ENCODE measurements at places on chromosomes 1 and 21.

- DNase-seq = no peak
Measured at GRCh38 chr21:44352253-44352860, 1.1 kb upstream of the TRPM2 start.

GRCh38 chr1:204169858-204170257 lies 3.7 kb upstream of the REN start:
- no peak for DNase-seq

- DNase-seq = no peak
Measured at GRCh38 chr1:205436776-205437410, 15.0 kb upstream of the LEMD1 start.

DNA sequence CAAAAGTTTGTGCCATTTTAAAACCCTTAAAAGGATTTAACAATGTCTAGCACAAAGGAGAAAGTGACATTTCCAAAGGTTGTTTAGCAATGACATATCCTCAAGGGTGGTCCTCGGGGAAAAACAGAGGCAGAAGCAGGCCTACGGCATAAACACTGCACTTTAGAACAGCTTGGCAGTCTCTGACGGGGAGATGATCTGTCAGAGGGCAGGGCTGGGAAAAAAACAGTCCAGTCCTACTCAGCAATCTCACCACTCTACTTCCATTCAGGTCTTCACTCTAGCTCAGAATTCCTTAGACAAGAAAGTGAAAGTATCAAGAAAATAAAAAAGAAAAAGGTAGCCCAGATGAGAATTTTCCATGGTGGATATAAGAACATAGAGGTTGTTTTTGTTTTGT lies 4.1 kb downstream of the CRYZ start:
- no peak for DNase-seq

GRCh38 chr1:202351725-202352124 lies 3.2 kb downstream of the PPP1R12B start:
- no peak for DNase-seq

DNA sequence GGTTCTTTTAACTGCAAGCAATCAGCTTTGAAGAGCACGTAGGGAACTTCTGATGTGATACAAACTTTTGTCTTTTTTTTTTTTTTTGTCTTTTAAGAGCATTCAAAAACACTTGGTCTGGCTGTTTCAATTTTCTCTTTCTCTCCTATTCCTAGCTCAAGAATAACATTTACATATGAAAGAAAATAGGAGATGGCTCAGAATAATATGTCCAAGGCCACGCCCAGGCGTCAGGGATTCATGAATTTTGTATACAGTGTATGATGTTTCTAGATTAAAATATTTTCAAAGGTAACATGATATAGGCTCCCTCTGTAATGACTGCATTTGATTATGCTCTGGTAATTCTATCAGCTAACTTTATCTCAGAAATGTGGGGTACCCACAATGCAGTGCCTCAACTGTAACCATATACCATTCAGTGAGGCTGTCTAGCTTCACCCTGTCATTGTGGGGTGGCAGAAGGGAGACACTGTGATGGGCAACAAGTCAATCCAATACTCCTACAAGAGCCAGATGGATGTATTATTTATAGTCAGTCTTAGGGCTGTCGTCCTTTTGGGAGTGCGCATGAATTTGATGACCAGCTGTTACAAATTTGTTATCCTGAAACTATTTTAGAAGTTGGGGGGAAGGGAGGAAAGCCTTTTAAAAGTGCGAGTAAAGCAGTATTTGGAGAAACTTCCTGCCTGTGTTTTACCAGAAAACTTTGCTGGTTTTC lies 1.5 kb upstream of the AKNAD1 start:
- no peak for DNase-seq

DNA sequence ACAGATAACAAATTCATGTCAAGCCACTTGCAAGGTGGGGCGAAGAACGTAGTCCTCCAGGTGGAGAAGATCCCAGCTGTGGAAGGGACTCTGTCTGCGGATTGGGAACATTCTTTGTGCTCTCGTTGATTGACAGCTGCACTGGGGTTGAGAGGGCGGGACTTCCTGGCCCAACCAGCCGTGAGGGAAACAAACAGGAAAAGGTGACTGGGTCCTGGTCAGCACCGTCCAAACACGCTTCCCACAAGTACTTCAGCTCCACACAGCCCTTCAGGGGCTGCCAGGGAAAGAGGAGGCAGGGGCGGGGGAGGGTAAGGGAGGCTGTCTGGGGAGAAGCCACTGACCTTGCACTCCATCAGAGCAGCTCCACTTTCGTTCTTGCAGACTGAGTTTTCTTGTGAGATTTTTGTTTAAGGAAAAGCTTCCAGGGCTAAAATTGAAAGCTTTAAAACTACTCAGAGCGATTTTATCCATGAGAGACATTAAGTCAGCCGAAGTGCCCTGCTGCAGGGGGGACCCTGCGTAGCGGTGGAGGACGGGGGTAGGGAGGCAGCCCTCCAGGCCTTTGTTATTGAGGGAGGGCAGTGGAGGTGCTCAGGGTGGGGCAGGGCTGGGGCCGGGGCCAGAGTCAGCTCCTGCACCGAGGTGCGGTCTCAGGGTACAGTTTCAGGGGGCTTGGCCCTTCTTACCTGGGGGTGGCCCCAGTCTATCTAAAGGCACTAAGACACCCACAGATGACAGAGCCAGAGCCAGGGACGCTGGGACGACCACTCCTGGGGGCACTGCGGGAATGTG lies 21.6 kb upstream of the STUM start:
- peak; percentile 19 for DNase-seq

DNA sequence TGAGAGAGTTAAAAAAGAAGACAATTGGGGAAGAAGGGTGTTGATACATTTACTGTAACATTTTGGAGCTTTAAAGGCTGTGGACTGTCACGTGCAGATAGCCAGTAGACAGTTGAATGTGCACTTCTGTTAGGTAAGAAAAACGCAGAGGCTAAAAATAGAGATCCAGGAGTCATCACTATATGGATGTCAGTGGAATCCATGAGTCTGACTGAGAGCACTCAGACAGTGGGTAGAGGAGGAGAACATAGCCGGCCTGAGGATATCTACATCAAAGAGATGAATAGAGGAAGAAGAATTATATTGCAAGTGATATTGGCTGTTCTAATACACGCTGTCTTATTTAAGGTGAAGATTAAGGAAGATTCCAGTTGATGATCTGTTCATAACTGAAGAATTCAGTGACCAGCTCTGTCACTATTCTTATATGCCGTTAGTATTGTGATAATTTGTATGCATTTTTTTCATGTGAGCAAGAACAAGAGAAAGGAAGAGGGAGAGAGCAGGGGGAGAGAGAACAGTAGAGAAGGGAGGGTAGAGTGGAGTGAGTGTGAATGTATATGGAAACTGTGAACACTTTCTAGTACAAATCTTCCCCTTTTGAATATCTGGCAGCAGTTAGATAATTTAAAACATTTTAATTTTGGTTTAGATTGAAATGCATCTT lies 344.8 kb downstream of the CHRM3 start:
- no peak for DNase-seq
